ENCODE measurements at places on chromosomes 4 and X.
A peak's percentile ranks its signal among the peaks of the same experiment; 100 is the strongest.

DNA sequence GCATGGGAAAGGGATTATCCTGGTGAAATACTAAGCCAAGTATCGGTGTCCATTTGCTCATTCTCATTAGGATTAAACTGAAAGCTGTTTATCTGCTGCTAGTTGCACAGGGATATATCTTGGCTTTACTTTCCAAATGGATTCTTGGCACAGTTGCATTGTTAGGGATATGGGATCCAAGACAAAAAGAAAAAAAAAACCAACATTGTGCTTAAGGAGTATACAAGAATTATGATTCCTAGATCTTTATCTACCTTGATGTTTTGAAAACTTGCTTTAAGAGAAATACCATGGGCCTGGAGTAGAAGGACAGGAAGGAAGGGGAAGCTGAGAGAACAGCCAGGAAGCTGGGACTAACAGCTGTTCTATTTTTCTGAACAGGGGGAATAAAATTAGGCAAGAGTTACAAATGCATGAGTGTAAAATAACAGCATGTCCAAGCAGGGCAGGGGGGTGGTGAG is 107.6 kb downstream of the ATXN3L start:
- no peak for DNase-seq

GRCh38 chr4:185344743-185345538 is 50.8 kb downstream of the LRP2BP start:
- no peak for DNase-seq

GRCh38 chrX:27599928-27600327 is 9.8 kb downstream of the DCAF8L2 start:
- peak; percentile 26 for DNase-seq

GRCh38 chr4:37745946-37746345 is 59.8 kb upstream of the RELL1 start:
- no peak for DNase-seq

DNA sequence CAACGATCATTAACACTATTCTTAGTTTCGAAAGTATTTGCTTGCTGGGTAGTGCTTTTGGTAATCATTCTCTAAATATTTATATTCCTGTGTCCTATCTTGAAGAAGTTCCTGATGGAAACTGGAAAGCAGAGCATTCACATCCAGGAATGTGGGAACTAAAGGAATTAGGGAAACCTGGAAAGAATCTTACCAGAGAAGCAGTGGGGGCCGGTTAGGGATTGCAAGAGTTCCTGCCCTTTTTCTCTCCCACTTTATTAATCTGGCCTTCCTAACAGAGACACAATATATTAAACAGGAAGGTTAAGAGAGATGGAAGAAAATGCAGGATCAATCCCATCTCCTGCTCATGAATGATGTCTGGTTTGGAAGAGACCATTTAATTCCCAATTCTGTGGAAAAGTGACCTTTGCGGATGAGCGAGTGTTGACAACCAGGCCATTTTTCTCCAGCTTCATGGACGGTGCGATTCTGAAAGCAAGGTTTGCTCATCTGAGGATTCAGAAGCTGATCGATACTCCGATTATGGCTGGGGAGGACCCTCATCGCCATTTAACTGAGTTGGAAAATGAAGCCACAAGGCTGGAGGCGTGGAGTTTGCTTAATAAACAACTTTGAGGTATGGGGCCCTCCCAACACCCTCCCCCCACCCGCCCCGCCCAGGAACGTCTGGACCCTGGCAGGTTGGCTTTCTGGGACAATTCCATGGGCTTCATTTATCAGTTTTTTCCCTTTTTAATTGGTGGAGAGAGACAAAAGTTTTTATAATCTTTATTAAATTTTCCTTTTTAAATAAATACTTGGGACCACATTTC is 52.3 kb downstream of the C4orf51 start:
- DNase-seq: no peak

- no peak for DNase-seq
These were observed 15.0 kb upstream of the TMEM164 start for GRCh38 chrX:109987884-109988283.

DNA sequence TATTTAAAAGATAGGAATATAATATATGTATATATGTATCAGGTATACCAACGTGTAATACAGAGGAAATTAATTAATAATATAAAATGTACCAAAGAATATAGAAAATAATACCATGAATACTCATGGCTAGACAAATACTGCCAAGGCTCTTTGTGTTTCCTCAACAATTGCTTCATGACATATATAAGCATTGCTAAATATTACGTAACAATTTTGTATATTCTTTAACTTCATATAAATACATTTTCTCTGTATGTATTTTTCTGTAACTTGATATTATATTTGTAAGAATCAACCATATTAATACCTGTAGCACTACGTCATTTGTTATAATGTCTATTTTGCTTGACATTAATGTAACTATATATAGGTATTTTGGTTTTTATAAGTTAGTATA is 104.0 kb downstream of the CEP44 start:
- no peak for DNase-seq

- no peak for DNase-seq
These were observed 29.6 kb upstream of the TASL start for GRCh38 chrX:30607155-30607554.

DNA sequence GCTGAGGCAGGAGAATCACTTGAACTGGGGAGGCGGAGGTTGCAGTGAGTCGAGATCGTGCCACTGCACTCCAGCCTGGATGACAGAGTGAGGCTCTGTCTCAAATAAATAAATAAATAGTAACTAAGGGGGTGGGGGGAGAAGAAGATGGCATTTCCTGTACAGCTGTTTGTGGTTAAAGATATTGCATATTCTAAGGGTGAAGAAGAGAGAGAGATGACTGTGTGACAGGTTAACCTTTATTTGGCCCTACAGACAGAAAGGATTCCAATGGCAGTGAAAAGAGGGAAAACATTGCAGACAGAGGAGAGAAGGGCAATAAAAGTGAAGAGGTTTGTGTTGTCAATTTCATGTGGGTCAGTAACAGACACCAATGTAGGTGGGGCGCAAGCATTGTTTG is 9.4 kb downstream of the TASL start:
- peak; percentile 5 for DNase-seq

GRCh38 chr4:2570551-2571222 is 34.2 kb downstream of the FAM193A start:
- no peak for DNase-seq

DNA sequence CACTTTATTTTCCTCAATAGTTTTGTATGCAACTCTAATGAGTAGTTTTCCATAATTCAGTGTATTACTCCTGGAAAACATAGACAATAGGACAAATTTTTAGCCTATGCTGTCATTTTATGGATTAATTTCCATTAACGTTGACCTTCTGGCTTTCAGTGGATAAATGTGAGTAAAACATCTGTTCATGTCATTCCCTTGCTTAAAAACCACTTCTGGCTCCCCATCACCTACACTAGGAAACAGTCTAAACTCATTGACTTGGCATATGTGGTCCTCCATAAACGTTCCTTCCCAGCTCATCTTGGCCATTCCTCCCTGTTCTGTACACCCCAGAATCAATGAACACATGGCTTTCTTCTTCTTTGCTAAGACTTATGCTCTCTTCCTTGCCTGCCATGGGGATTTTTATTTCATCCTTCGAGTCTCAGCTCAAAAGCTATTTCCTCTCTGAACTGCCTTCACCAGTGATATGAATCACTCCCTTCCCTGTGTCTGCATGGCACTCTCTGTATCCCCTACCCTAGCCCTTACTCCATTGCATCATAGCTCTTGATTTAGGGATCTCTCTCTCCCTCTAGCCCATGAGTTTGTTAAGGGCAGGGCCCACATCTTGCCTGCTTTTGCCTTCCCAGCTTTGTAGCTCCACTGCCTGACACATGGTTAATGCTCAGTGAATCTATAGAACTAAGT is 34.8 kb downstream of the DOCK11 start:
- DNase-seq: no peak

Data from SW480 (cell line).